Gastrocnemius medialis (tissue), 4 donors: ENCODE measurements at places on chromosomes 5 and 9.

GRCh38 chr5:156560002-156560401, 233.0 kb downstream of the SGCD start:
- H3K27me3 ChIP-seq = no peaks in the 10 kb centered on the region
- no peaks in the 10 kb centered on the region for H3K36me3 ChIP-seq
- peaks cover 22% of the 10 kb centered on the region for H3K4me1 ChIP-seq
- H3K27ac ChIP-seq = no peak overlapping the region

GRCh38 chr5:78253201-78253600, 41.3 kb downstream of the AP3B1 start:
- H3K4me3 ChIP-seq = no peak overlapping the region
- H3K27ac ChIP-seq = no peak overlapping the region
- no peak for DNase-seq
- H3K4me1 ChIP-seq = no peaks in the 10 kb centered on the region

DNA sequence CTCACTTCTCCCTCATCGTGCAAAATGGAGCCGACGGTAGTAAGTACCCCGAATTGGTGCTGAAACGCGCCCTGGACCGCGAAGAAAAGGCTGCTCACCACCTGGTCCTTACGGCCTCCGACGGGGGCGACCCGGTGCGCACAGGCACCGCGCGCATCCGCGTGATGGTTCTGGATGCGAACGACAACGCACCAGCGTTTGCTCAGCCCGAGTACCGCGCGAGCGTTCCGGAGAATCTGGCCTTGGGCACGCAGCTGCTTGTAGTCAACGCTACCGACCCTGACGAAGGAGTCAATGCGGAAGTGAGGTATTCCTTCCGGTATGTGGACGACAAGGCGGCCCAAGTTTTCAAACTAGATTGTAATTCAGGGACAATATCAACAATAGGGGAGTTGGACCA, 979 bp downstream of the PCDHGA12 start:
- H3K27ac ChIP-seq = peak overlapping the region; percentile 46
- H3K36me3 ChIP-seq = no peaks in the 10 kb centered on the region
- DNase-seq = no peak
- H3K4me1 ChIP-seq = no peaks in the 10 kb centered on the region

DNA sequence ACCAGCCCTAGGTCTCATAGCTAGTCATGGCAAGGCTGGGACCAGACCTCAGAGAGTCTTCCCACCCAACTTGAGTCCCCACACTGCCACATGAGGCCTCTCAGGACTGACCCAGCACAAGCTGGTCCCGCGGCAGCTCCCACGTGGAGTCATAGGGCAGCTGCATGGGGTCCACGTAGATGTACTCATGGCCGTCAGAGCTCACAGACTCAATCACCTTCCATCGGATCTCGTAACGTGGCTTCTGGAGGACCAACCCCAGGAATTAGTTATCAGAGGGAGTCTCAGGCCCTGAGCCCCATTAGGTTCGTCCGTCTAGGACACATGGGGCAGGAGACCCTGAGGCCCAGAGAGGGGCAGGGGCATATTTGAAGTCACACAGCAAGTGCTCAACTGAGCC, 30.3 kb downstream of the PDGFRB start:
- no peak overlapping the region for H3K4me3 ChIP-seq
- H3K27ac ChIP-seq = no peak overlapping the region
- DNase-seq = no peak
- H3K36me3 ChIP-seq = no peaks in the 10 kb centered on the region
- no peaks in the 10 kb centered on the region for H3K4me1 ChIP-seq

DNA sequence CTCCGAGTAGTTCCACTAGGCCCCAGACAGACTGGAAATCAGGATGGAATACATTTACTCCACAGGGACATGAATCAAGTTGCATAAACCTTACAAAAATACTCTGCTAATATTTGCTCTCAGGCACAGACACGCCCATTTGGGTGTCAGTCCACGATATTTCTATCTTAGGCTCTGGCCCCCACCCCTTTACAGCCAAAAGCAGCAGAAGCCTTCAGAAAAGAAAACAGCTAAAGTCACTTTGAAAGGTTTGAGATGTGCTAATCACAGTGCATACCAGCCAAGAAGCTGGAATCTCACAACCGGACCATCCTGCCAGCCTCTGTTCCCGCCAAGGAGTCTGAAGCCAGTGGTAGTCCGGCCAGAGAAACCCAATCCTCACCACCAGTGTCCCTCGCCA, 22.6 kb downstream of the PTPN3 start:
- no peaks in the 10 kb centered on the region for H3K36me3 ChIP-seq
- no peaks in the 10 kb centered on the region for H3K27me3 ChIP-seq
- peaks cover 75% of the 10 kb centered on the region for H3K4me1 ChIP-seq
- H3K4me3 ChIP-seq = no peak overlapping the region

- no peaks in the 10 kb centered on the region for H3K27me3 ChIP-seq
- H3K4me1 ChIP-seq = peaks cover 22% of the 10 kb centered on the region
- DNase-seq = no peak
- H3K4me3 ChIP-seq = no peak overlapping the region
- H3K36me3 ChIP-seq = no peaks in the 10 kb centered on the region
Measured at GRCh38 chr5:124867137-124867704, 120.8 kb upstream of the ZNF608 start.

DNA sequence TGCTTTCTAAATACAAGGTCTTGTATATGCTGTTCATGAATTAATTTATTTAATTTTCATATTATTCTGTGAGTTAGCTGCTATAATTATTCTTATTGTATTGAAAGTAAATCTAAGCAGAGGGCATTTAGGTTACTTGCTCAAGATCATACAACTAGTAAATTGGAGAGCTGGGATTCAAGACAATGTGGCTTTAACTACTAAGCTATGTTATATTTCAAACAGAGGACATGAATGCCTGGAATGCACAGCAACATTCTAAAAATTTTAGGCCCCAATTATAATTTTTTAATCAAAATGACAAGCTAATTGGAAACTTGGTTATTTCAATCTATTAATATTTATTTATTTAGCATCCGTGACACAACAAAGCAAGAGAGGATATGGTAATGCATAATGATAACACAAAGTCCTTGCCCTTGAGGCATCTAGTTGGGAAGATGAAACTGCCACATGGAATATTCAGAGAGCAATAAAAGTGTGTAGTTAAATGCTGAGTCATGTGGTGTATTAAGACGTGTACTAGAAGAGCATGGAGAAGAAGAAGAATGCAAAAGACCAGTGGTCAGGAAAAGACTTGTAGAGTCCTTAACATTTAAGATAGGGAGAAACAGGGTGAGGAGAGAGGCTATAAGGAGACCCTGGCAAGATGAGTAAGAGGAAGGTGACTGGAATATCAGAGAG, 24.4 kb downstream of the CTXN3 start:
- no peak overlapping the region for H3K4me3 ChIP-seq
- no peaks in the 10 kb centered on the region for H3K27me3 ChIP-seq
- no peak overlapping the region for H3K27ac ChIP-seq
- peaks cover 11% of the 10 kb centered on the region for H3K4me1 ChIP-seq
- DNase-seq = no peak
- no peaks in the 10 kb centered on the region for H3K36me3 ChIP-seq

- no peaks in the 10 kb centered on the region for H3K36me3 ChIP-seq
- no peaks in the 10 kb centered on the region for H3K27me3 ChIP-seq
- no peak overlapping the region for H3K27ac ChIP-seq
Measured at GRCh38 chr9:99433095-99433494, 211.0 kb downstream of the SEC61B start.

DNA sequence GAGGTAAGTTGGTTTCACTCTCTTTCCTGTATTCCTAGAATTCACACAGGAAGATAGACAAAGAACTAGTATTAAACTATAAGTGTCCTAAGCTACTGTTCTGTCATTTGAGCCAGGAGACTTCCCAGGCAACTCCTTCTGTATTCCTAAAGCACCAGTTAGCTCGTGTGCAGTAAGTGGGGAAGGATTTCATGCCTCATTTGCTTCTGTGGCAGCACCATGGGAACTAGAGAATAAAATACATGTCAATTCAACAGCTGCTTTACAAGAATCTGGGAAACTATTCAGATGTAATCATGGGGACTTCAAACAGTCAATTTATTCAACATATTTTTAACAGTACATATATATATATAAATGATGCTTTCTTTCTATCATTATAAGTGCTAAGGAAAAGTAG, 762.3 kb downstream of the PRELID2 start:
- no peak overlapping the region for H3K4me3 ChIP-seq
- DNase-seq = no peak
- H3K4me1 ChIP-seq = no peaks in the 10 kb centered on the region
- H3K36me3 ChIP-seq = no peaks in the 10 kb centered on the region

- H3K36me3 ChIP-seq = no peaks in the 10 kb centered on the region
- H3K4me1 ChIP-seq = no peaks in the 10 kb centered on the region
- no peak overlapping the region for H3K4me3 ChIP-seq
- H3K27me3 ChIP-seq = no peaks in the 10 kb centered on the region
- no peak for DNase-seq
- no peak overlapping the region for H3K27ac ChIP-seq
Measured at GRCh38 chr5:148786456-148786855, 40.0 kb upstream of the ADRB2 start.

GRCh38 chr9:109799792-109800191, 19.8 kb downstream of the PALM2AKAP2 start:
- H3K4me1 ChIP-seq = peaks cover under 1% of the 10 kb centered on the region
- no peak for DNase-seq
- no peak overlapping the region for H3K4me3 ChIP-seq

- H3K4me1 ChIP-seq = no peaks in the 10 kb centered on the region
- H3K36me3 ChIP-seq = no peaks in the 10 kb centered on the region
- H3K27ac ChIP-seq = no peak within 1 kb of the TSS
- no peaks in the 10 kb centered on the region for H3K27me3 ChIP-seq
Measured at GRCh38 chr5:116032094-116032517, at the start of gene ARL14EPL. Gene ARL14EPL (plus strand): TSS chr5:116032472. CDS start chr5:116051466, 18,994 bp downstream.

GRCh38 chr9:115976781-115977180, 176.8 kb upstream of the PAPPA start:
- no peak overlapping the region for H3K4me3 ChIP-seq
- no peaks in the 10 kb centered on the region for H3K27me3 ChIP-seq
- H3K36me3 ChIP-seq = no peaks in the 10 kb centered on the region
- no peak for DNase-seq
- H3K4me1 ChIP-seq = peaks cover 5% of the 10 kb centered on the region

- no peaks in the 10 kb centered on the region for H3K27me3 ChIP-seq
- H3K36me3 ChIP-seq = no peaks in the 10 kb centered on the region
- peak overlapping the region; percentile 6 for H3K27ac ChIP-seq
- H3K4me3 ChIP-seq = no peak overlapping the region
Measured at GRCh38 chr5:170248172-170248930, 15.6 kb downstream of the C5orf58 start.
